ENCODE measurements at places on chromosomes 11 and 22. TPM values are rescaled to one million over a fixed set of nuclear protein-coding genes. Genes with fewer than 3 reads are reported as not detected.
A peak's percentile ranks its signal among the peaks of the same experiment; 100 is the strongest.

GRCh38 chr11:95877291-95877690 lies 46.6 kb downstream of the MTMR2 start:
- DNase-seq, result no peak
- H3K4me3 ChIP-seq, result no peak overlapping the region
- H3K27me3 ChIP-seq, result no peaks in the 10 kb centered on the region
- H3K4me1 ChIP-seq, result no peaks in the 10 kb centered on the region
- H3K27ac ChIP-seq, result no peak overlapping the region

GRCh38 chr22:33271390-33272161 lies 213.4 kb upstream of the SYN3 start:
- H3K27ac ChIP-seq, result no peak overlapping the region
- H3K36me3 ChIP-seq, result no peaks in the 10 kb centered on the region
- peaks cover 15% of the 10 kb centered on the region for H3K4me1 ChIP-seq
- no peak for DNase-seq
- H3K27me3 ChIP-seq, result no peaks in the 10 kb centered on the region

- peaks cover 12% of the 10 kb centered on the region for H3K4me1 ChIP-seq
- H3K27me3 ChIP-seq, result no peaks in the 10 kb centered on the region
- peak overlapping the region; percentile 4 for H3K4me3 ChIP-seq
- DNase-seq, result peak; percentile 79
- no peaks in the 10 kb centered on the region for H3K36me3 ChIP-seq
Observed at GRCh38 chr11:78961937-78962701, 387.5 kb upstream of the NARS2 start.

GRCh38 chr11:61266602-61267001 lies 25.6 kb downstream of the PGA5 start:
- no peak overlapping the region for H3K4me3 ChIP-seq
- DNase-seq, result no peak
- no peaks in the 10 kb centered on the region for H3K4me1 ChIP-seq
- no peaks in the 10 kb centered on the region for H3K36me3 ChIP-seq

- H3K4me3 ChIP-seq, result no peak overlapping the region
- H3K27me3 ChIP-seq, result no peaks in the 10 kb centered on the region
- no peak overlapping the region for H3K27ac ChIP-seq
- H3K4me1 ChIP-seq, result no peaks in the 10 kb centered on the region
Observed at GRCh38 chr11:282171-282570, 4.0 kb downstream of the NLRP6 start.

DNA sequence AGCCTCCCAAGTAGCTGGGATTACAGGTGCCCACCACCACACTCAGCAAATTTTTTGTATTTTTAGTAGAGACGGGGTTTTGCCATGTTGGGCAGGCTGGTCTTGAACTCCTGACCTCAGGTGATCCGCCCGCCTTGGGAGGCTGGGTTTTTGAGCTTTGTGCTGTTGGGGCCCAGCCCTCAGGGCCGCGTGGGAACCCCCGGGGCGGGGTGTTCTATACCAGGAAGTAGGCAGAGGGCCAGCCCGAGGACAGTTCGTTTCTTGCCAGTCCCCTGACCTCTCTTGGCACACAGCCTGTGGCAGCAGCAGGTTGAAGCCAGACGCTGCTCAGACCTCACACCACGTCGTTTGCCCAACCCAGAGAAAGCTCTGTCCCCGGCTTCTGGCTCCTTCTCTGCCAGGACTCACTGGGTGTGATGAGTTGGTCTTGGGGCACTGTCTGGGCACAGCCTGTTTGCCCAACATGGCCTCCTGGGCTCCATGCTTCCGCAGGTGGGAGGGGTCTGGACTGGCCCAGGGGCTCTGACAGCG lies 24.9 kb upstream of the CHKA start:
- H3K4me3 ChIP-seq, result no peak overlapping the region
- peak; percentile 67 for DNase-seq
- H3K4me1 ChIP-seq, result peaks cover 26% of the 10 kb centered on the region
- H3K27me3 ChIP-seq, result no peaks in the 10 kb centered on the region
- H3K36me3 ChIP-seq, result no peaks in the 10 kb centered on the region
- H3K27ac ChIP-seq, result peak overlapping the region; percentile 75

GRCh38 chr11:34132261-34132965 lies 27.0 kb downstream of the NAT10 start:
- peaks cover 6% of the 10 kb centered on the region for H3K36me3 ChIP-seq
- H3K27me3 ChIP-seq, result no peaks in the 10 kb centered on the region
- DNase-seq, result no peak

- H3K27me3 ChIP-seq, result no peaks in the 10 kb centered on the region
- H3K36me3 ChIP-seq, result no peaks in the 10 kb centered on the region
- H3K27ac ChIP-seq, result no peak overlapping the region
- no peak overlapping the region for H3K4me3 ChIP-seq
- no peak for DNase-seq
- no peaks in the 10 kb centered on the region for H3K4me1 ChIP-seq
Observed at GRCh38 chr11:57416436-57416835, 10.5 kb downstream of the SLC43A3 start.

GRCh38 chr22:36738416-36739020 lies 35.0 kb upstream of the CACNG2 start:
- no peaks in the 10 kb centered on the region for H3K27me3 ChIP-seq
- no peak overlapping the region for H3K4me3 ChIP-seq
- no peaks in the 10 kb centered on the region for H3K36me3 ChIP-seq
- no peaks in the 10 kb centered on the region for H3K4me1 ChIP-seq
- H3K27ac ChIP-seq, result no peak overlapping the region

- H3K27ac ChIP-seq, result no peak overlapping the region
- no peaks in the 10 kb centered on the region for H3K36me3 ChIP-seq
Observed at GRCh38 chr22:20970939-20971657, 4.0 kb downstream of the AIFM3 start.

DNA sequence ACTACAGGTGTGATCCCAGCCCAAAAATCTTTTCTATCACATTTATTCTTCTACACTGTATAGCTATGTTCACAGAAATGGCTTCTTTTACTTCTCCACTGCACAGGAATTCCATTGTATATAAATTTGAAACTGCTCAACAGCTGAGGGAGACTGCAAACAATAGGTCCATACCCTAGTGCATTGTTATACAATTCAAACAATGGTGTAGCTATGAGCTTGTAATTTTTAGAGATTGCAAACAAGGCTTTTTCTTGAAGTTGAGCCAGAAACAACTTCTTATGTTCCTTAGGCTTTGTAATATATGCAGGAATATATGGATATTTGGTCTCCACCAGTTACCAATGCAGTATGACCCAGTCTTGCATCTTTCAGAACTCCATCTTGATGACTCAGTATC lies 19.5 kb upstream of the SIK3 start:
- DNase-seq, result no peak
- H3K27ac ChIP-seq, result no peak overlapping the region
- no peaks in the 10 kb centered on the region for H3K4me1 ChIP-seq
- no peak overlapping the region for H3K4me3 ChIP-seq
- no peaks in the 10 kb centered on the region for H3K36me3 ChIP-seq
- no peaks in the 10 kb centered on the region for H3K27me3 ChIP-seq

- no peak for DNase-seq
- H3K27ac ChIP-seq, result no peak overlapping the region
- H3K4me1 ChIP-seq, result no peaks in the 10 kb centered on the region
- no peaks in the 10 kb centered on the region for H3K36me3 ChIP-seq
Observed at GRCh38 chr11:24653901-24654300, 157.0 kb downstream of the LUZP2 start.

The UBQLNL gene
- polyA plus RNA-seq, result not detected

The PLA2G6 gene
- 30.2 TPM for polyA plus RNA-seq

The TIGD3 gene
- 1.6 TPM for polyA plus RNA-seq

The TLCD5 gene
- 8.7 TPM for polyA plus RNA-seq

The LGALS12 gene
- not detected for polyA plus RNA-seq

The IL17REL gene
- polyA plus RNA-seq, result not detected

The NNMT gene
- 385 TPM for polyA plus RNA-seq

The SCUBE1 gene
- polyA plus RNA-seq, result 2.2 TPM
